HuH-7 (cell line): ENCODE measurements at places on chromosomes 3 and 15.

- no peak for DNase-seq
Measured at GRCh38 chr3:17852217-17852616, 109.8 kb upstream of the TBC1D5 start.

GRCh38 chr15:39363761-39364586, 216.9 kb upstream of the THBS1 start:
- no peak for DNase-seq

DNA sequence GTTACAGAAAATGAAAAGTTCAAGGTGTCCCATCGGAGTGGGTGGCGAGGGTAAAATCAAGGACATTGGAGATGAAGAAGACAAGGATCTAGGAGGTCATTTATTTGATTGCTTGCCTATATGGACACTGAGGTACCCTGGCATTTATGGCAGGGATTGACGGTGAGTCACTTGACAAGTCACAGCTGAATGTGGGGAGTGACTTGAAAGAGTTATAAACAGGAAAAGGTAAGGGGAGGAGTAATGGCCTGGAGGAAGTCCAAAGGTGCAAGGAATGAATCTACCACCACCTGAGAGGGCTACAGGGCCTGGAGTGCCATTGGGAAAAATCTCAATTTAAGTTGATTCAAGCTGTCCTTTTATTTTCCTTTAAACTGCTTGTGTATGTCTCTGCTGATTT, 11.8 kb upstream of the SGO1 start:
- no peak for DNase-seq

GRCh38 chr3:111971533-111972130, 7.2 kb upstream of the ABHD10 start:
- DNase-seq, result no peak

DNA sequence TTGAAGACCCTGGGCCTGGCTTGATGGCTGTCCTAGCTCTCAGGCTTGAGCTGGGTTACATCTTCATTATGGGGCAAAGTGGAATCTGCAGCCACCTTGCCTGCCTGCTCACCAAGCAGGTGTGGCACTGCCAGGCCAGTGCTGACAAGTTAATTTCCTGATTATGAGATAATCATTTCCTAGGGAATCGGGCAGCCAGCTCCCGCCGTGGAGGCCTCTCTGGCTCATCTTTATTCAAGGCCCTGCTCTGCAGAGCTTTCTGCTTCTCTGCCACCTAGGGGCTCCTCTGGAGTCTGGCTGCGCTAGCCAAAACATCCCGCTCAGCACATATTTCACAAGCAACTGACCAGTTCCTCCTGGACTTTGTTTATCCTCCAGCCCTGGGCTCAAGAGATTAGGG, 9.9 kb downstream of the LOXL1 start:
- DNase-seq, result no peak

- no peak for DNase-seq
Measured at GRCh38 chr3:160691962-160692361, 15.0 kb downstream of the ARL14 start.
